Posterior cingulate gyrus (tissue), 11 donors: ENCODE measurements at places on chromosomes 2 and 18.

DNA sequence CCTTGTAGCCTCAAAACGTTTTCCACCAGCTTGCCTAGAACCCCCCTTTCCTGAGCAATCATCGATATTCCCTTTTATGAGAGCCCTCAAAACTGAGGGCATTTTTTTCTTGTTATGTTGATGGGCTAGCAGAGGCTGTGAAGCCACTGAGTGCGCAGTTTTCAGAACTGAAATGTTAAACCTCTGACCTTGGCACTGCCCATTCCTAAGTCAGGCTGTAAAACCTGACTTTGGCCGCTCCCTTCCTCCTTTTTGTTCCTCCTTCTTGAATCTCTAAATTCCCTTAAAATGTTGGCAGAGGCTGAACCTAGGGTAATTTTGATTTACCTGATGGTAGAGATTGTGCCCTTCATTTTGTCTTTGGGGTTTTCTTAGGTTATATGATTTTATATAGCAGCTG is 334.2 kb downstream of the KIAA1328 start:
- no peak for DNase-seq

- no peak for DNase-seq
These were observed 159.4 kb downstream of the MYO1B start for GRCh38 chr2:191404568-191404991.

DNA sequence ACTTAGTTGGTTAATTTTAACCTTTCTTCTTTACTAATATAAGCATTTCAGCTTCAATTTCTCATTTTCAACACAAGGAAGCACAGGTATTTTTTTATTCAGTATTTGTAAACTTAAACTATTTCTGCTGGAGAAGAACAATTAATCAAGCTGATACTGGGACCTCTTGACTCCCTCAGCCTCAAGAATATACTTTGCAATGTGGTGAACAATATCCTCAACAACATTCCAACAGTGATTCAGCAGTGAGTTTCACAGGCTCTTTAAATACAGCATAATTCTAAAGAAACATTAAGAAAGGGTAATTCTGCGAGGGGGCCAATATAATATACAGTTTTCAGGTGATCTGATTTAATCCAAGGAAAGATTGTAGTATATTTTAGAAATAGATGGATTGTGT is 10.0 kb downstream of the RAPGEF4 start:
- no peak for DNase-seq

DNA sequence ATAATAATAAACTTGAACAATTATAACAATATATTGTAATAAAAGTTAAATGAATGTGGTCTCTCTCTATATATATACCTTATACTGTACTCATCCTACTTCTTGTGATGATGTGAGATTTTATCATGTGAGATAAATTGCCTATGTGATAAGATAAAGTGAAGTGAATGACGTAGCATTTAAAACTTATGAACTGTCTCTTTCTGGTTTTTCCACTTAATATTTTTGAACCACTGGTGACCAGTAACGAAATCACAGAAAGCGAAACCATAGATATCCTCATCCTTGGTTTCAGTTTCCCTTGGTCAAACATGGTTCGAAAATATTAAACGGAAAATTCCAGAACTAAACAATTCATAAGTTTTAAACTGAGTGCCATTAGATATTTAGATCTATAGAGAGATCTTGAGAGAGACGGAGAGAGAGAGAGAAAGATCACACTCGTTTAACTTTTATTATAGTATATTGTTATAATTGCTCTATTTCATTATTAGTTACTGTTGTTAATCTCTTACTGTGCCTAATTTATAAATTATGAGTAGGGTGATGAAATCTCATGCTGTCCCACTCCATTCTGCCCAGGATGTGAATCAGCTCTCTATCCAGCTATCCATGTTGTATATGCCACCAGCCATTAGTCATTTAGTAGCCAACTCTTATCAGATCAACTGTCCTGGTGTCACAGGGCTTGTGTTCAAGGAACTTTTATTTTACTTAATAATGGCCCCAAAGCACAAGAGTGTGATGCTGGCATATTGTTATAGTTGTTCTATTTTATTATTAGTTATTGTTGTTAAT is 156.8 kb downstream of the THADA start:
- DNase-seq: no peak

DNA sequence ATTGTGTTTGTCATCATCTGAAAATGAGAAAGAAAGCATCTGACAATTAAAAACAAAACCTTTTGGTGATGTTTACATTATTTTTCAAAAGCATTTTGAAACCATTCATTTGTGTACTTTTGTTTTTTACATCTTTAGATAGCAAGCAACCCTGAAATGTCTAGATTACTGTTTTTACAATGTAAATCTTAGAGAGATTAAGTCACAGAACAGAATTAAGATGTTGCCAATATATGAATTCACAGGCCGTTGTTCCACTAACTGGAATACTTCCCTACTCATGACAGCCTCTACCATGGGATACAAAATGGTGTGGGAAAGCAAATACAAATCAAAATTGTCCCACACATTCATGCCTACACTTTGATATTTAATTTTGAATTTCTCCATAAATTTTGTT is 480.0 kb upstream of the ZEB2 start:
- no peak for DNase-seq

DNA sequence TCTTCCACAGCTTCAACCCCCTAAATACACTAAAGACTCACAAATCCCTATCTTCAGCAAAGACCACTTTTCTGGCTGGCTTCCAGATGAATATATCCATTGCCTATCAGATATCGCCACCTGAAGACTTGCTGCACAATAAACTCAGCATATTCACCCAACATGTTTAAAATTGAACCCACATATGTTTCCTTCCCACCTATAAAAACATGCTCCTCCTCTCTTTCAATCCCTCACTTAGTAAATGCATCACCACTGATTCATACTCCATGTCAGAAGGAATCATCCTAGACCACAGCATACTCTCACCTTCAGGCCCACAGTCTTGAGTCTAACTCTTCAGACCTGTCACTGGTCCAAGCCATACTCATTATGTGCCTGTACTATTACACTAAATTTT is 5.3 kb downstream of the SPC25 start:
- no peak for DNase-seq

DNA sequence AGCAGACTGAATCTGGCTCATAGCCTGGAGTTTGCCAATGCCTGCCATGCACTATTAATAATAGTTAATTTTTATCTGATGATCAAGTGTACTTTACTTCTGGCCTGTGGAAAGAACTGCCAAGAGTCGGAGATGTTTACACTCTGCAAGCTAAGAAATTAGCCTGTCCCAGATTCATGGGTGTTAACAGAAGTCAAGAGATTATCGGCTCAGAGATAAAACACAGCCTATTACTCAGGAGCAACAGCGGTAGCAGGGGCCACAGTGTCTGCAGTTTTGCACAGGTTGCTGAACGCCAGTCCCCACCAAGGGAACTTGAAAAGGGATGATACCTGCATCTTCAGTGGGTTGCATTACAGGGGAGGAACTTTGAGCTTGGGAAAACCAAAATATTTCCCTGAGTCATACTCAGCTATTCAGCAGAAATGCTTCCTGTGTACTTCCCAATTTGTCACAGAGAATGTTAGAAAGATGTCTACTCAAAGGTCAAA is 4.3 kb upstream of the ADI1 start:
- no peak for DNase-seq

- DNase-seq: no peak
These were observed 15.9 kb upstream of the POMC start for GRCh38 chr2:25184254-25184653.

DNA sequence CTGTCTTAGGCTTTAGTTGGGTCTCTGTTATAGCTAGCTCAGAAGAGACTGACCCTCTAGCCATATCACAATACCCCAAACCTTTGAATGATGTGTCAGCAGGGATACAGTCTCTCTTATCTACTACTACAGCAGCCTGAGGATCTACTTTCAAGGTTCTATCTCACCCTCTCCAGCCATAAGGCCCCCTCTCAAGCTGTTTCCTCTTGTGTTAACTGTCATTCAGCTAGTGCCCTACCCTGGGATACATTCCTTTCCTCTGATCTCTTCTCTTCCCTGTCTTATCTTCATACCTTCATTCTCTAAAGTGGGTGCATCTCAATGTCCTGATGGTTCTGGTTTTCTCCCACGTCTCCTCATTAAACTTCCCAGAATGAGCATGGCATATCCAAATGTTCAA is 434.7 kb downstream of the NRXN1 start:
- no peak for DNase-seq

DNA sequence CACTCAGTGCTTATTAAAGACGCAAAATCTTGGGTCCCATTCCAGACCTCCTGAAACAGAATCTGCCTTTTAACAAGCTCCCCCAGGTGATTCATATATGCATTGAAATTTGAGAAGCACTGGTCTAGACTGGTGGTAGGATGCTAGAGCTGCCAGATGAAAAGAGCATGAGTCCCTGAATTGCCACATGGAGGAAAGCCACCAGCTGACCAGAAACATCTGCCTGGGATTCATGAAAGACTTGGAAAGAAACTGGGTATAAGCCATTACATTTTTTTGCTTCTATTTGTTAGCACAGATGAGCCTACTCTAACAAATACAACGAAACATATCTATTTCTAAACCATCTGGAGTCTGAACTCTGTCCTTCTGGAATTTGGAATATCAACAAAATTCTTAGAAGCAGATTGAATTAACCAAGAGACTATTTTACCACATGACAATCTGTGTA is 228.9 kb downstream of the RBM43 start:
- no peak for DNase-seq

- no peak for DNase-seq
These were observed 125.0 kb downstream of the ETAA1 start for GRCh38 chr2:67522148-67522547.

- DNase-seq: no peak
These were observed 312.7 kb upstream of the CWC22 start for GRCh38 chr2:180319586-180320405.

- DNase-seq: no peak
These were observed 6.2 kb downstream of the COPS8 start for GRCh38 chr2:237091779-237092436.

DNA sequence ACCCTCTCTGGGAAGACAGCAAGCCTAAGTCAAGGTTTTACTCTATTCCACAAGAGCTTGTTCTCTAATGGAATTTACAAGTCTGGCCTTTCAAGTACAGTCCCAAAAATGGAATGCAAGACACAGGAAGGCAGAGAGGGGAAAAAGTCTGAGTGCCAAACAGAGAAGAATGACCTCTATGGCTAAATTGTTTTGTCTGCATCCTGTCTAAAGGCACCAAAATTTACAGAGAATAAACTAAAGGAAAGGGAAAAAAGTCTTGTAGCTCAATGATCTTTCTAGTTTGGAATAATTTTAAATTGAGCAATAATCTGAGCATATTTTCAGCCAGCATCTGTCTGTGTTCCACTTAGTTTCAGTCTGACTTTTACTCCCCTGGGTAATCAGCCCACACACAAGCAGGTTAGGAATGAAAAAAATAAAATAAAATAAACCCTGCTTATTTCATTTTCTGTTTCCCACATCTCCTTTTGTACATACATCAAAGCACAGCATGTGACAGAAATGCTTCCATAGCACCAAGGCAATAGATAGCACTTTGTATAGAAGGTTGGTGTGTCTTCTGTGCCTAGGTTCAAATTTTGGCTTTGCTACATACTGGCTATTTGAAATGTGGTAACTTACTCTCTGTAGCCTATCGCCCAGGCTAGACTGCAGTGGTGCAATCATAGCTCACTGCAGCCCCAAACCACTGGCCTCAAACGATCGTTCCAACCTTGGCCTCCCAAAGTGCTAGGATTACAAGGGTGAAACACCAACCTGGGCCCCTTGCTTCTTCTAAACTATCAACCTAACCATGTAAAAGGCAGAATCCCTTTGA is 105.1 kb downstream of the SLC8A1 start:
- no peak for DNase-seq

DNA sequence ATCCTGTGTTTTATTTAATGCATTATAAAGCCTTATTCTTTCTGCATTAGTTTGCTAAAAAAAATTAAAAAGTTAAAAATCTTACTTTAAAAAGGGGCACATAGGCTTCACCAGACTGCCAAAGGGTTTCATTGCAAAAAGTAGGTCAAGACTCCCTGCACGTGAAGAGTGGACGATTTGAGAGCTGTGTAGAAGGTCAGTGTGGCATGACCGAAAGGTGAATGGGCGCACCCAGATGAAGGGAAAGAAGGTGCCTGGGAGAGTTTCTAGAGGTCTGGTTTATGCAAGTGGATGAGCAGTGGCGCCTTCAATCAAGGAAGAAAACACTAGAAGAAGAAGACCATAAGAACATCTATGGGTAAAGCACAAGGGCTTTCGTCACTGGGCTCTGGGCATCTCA is 111.0 kb downstream of the SP3 start:
- DNase-seq: no peak

DNA sequence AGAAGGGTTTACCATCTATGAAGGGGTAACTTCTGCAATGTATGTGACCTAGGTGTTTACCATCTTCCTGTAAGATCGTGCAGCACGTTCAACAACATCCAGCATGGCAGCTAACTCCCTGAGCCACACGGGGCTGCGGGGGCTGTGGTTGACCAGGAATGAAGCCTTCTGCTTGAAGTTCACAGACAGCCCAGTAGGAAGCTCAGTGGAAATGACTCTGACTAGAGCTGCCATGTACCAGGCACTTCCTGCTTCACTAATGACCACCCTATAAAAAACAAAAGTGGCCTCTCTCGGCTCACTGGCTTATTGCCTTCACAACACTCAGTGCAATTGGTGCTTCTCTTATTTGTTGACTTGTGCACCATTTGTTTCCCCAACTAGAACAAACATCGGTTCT is 99.7 kb upstream of the SMAD7 start:
- no peak for DNase-seq

- no peak for DNase-seq
These were observed 4.1 kb upstream of the PTPN18 start for GRCh38 chr2:130351711-130352110.

- DNase-seq: no peak
These were observed 64.0 kb downstream of the RTN4 start for GRCh38 chr2:54986264-54986663.

- peak; percentile 43 for DNase-seq
These were observed 123.4 kb downstream of the ANKRD30BL start for GRCh38 chr2:132038179-132038882.

GRCh38 chr2:242034138-242034537 is 164.6 kb downstream of the RTP5 start:
- no peak for DNase-seq

GRCh38 chr2:15191789-15192188 is 369.3 kb downstream of the NBAS start:
- DNase-seq: no peak
